Effector memory CD4-positive, alpha-beta T cell (primary cell): ENCODE measurements at places on chromosomes 11 and 22.
A peak's percentile ranks its signal among the peaks of the same experiment; 100 is the strongest.

GRCh38 chr11:67071420-67072284 lies 15.0 kb downstream of the RHOD start:
- DNase-seq = peak; percentile 59

GRCh38 chr11:62456630-62457029 lies 37.8 kb downstream of the SCGB1A1 start:
- DNase-seq = no peak

DNA sequence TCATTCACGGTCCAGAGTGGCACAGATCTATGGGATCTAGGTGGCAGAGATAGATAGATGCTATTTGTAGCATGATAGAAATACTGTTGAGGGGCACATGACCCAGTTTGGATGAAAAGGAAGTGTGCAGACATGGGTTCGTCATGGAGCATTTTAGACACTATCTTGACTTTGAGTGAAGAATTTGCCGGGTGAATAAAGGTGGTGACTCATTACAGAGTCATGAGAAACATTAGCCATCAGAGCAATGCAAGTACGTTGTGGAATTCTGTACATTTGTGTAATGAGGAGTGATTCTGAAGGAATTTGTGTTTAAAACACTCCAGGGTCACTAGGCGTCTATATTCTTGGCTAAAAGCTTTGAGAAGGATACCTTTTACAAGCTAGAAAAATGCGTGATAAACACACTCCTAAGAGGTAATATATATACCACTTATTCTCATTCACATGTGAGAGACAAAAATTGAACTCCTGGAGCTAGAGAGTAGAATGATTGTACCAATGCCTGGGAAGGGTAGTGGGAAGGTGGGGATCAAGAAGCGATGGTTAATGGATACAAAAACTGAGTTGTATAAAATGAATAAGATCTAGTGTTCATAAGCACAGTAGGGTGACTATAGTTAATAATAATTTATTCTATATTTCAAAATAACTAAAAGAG lies 593.7 kb upstream of the LUZP2 start:
- DNase-seq = no peak

DNA sequence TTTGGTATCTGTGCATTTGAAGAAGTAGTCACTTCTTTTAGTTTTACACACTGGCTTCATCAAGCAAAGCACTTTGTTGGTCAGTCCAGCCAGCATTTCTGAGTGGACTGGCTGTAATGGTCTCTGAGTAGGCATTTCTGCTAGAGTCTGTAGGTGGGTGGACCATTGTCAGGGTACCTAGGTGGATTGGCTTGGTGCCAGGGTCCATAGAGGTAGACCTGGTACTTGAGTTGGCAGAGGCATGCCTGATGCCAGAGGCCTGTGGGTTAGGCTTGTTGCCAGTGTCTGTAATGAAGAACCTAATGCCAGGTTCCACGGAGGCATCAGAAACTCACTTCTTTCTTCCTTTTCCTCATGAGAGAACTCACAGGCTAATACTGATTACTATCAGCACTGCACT lies 157.9 kb upstream of the C11orf87 start:
- no peak for DNase-seq

- DNase-seq = no peak
Measured at GRCh38 chr11:15006139-15006759, 34.1 kb upstream of the CALCA start.

- DNase-seq = no peak
Measured at GRCh38 chr11:85755285-85755684, 55.7 kb downstream of the SYTL2 start.

DNA sequence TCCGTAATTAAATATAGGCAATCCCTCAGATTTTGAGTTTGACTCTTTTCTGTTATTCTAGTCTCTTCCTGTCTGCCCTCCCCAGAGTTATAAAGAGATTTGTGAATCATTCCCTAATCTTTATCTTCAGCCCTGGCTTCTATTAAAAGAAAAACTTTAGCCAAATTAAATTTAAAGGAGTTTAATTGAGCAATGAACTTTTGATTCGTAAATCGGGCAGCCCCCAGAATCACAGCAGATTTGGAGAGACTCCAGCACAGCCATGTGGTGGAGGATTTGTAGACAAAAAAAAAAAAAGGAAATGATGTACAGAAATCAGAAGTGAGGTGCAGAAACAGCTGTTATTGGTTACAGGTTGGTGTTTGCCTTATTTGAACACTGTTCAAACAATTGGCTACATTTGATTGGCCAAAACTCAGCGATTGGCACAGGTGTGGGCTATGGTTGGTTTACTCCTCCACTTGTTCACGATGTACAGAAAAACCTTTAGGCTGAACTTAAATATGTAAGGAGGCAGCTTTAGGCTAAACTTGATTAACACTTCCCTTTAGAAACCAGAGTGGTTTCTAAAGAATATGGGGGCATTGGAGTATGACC lies 2.3 kb upstream of the ALKBH8 start:
- no peak for DNase-seq

DNA sequence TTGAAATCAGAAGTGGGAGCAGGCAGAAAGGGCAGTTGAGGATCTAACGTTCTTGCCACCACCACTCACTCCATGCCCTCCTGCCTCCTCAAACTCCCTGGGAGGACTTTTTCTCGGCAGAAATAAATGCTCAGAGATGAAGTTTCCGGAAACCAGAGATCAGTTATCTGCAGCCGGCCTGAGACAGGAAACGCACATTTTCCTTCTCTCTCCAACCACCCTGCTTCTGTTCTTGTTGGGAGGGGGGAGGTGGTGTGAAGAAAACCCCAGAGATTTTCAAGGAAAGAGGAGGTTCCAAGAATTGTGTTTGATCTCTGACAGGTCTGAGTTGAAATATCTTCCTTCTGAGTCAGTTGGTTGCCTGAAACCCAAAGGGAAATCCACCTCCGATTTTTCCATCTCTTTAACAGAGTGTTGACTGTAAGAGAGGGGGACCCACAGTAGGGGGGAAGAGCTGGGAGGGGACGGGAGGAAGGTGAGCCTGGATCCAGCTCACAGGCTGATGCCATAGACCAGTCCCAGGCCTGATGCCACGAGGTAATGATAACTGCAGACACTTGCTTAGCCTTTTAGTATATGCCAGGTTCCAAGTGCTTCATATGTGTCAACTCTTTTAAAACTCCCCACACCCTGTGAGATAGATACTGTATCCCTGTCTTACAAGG lies 100.8 kb downstream of the TRAF6 start:
- DNase-seq = no peak

DNA sequence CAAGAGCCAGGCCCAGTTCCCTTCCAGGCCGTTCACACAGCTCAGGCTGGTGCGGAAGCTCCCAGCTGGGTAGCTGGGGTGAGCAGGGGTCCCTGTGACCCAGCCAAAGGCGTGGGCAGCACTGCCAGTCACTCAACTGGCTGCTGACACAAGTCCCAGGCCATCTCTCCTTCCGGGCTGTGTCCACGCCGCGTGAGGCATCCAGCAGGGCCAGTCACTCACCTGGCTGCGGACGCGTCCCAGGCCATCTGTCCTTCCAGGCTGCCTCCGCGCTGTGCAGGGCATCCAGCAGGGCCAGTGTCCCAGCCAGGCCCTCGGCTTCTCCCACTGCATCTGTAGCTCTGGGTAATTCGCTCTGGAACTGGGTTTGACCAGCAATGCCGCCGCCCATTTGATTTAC lies 184.2 kb downstream of the BRD1 start:
- DNase-seq = no peak

GRCh38 chr11:99069856-99070444 lies 49.2 kb downstream of the CNTN5 start:
- DNase-seq = no peak

- DNase-seq = peak; percentile 59
Measured at GRCh38 chr11:62553080-62553838, 6.7 kb upstream of the AHNAK start.

- DNase-seq = no peak
Measured at GRCh38 chr11:128892866-128893565, 1.9 kb downstream of the KCNJ5 start.

DNA sequence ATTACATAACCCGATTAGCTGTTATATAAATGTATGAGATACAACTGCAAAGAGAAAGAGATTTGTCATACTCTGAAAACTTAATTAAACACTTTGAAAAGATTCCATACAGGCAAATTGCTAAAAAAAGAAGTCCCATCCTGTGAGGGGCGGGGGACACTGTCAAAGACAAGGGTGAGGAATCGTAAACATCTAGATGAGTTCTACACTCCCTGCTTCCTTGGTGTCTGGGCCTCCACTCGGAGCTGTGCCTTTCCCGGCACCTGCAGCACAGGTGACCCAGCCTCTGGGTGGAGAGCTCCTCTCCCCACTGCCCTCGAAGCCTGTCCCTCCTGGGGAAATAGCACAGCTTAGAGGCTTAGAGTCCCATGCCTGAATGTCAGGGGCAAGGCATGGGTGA lies 69.2 kb upstream of the CRYBB3 start:
- no peak for DNase-seq

DNA sequence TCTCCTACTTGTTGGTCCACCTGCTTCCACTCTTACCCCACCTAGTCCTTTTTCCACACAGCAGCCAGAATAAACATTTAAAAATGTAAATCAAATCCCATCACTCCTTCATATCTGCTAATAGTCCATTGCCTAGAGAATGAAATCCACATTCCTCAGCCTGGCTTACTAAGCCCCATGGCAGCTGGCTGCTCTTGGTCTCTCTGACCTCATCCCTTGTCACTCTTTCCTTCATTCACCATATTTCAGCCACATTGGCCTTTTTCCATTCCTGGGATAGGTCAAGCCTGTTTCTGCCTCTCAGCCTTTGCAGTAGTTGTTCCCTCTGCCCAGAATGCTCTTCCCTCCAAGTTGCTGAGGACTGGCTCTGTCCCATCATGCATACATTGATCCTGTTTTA lies 512.8 kb downstream of the INSC start:
- no peak for DNase-seq

GRCh38 chr22:34904486-34904885 lies 161.5 kb upstream of the ISX start:
- no peak for DNase-seq

DNA sequence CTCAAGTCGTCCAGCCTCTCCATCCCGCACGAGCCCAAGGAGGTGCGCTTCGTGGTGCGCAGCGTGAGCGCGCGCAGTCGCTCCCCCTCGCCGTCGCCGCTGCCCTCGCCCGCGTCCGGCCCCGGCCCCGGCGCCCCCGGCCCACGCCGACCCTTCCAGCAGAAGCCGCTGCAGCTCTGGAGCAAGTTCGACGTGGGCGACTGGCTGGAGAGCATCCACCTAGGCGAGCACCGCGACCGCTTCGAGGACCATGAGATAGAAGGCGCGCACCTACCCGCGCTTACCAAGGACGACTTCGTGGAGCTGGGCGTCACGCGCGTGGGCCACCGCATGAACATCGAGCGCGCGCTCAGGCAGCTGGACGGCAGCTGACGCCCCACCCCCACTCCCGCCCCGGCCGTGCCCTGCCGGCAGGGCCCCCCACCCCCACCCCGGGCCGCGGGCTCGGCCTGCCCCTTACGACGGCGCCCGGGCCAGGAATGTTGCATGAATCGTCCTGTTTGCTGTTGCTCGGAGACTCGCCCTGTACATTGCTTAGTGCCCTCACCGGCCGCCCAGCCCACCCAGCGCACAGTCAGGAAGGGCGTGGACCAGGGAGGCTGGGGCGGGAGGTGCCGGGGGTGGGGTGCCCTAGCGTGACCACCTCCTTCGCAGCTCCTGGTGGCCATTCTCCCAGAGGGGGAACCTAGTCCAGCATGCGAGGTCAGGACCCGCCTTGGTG lies 6.9 kb upstream of the ACR start:
- no peak for DNase-seq

GRCh38 chr22:49735411-49735900 lies 92.2 kb downstream of the BRD1 start:
- no peak for DNase-seq

GRCh38 chr22:44724416-44724815 lies 22.4 kb downstream of the PRR5 start:
- DNase-seq = no peak

GRCh38 chr11:98564233-98564632 lies 456.5 kb upstream of the CNTN5 start:
- DNase-seq = no peak

DNA sequence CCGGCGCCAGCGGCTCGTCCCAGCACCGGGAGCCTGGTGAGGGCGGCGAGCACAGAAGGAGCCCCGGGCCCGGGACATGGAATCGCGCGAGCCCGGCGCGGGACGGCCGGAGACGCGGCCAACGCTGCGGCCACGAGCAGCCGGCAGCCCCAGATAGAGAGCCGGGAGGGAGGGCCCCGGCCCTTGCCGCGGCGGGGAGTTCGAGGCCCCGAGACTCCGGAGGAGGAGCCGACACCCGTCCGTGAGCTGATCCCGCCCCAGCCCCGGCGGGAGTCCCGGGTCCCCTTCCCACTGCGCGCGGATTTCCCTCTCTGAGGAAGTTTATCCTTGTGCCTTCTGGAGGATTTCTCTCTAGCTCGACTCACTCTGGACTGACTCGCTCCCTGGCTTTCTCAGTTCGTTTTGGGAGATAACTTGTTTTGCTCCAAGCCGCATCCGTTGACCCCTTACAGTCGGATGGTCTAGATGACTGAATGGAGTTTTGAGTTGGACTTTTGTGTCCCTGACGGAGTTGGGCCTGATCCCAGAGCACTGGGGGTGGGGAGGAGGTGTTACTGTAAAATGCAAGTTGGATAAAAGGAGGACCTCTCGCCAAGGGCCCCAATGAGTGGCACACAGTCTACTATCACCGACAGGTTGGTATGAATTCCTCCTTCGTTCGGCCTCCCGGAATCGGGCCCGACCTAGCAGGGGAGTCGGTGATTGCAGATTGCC lies 585 bp downstream of the ARHGEF12 start:
- DNase-seq = no peak

DNA sequence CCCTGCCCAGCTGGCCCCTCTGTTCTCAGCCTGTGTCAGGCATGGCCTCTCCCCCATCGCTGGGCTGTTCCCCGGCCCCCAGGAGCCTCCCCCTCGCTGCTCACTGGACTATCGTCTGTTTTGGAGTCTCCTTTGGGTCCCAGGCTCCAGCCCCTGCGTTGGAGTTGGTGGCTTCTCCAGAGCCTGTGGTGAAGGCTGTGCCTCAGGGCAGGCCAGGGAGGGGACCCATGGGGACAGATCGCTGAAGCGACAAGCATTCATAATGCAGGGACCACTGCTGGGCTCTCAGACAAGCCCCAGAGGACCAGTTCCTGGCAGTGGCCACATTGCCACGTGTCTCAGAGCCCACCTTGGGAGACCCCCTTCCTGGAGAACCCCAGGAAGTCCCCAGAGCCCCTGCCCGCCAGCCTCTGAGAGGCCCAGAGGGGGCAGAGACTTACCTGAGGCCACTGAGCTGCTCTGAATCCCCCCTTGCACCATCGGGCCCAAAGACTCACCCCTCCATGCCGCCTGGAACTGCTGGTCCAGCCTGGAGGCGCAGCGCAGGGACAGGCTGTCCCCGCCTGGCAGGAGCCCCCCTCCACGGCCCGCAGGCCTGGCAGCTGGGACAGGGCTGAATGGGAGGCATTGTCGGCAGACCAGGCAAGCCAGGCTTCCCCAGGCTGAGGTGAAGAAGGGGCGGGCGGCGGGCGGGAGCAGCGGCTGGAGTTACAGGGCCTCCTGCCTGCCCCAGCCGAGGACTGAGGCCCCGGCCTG lies at the start of gene CHADL:
TSS of gene CHADL (minus strand) at position 555 of the 756 bp plus-strand sequence. CDS start at position 505, 50 bp downstream.
- DNase-seq = no peak

GRCh38 chr11:133832096-133832990 lies 13.0 kb downstream of the SPATA19 start:
- no peak for DNase-seq

- DNase-seq = no peak
Measured at GRCh38 chr22:37976547-37976946, 7.8 kb downstream of the SOX10 start.
